ENCODE measurements at places on chromosomes 4 and X.

DNA sequence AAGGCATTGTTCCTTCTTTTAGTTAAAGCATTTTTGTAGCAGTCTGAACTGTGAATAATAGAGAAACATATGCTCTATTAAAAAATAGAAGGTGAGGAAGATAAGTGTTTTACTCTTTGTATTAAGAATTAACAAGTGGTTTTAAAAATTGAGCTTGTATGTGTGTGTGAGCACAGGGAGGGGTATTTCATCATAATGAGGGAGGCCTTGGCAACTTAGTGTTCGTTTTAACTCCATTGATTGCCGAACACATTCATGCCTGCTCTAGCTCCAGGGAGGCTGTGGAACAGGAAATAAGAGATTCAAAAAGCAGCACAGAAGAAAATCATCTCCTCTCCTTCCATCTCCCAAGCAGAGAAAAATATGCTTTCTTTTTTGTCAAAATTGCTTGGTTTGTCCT is 14.8 kb downstream of the SHROOM3 start:
- DNase-seq, result peak; percentile 68

DNA sequence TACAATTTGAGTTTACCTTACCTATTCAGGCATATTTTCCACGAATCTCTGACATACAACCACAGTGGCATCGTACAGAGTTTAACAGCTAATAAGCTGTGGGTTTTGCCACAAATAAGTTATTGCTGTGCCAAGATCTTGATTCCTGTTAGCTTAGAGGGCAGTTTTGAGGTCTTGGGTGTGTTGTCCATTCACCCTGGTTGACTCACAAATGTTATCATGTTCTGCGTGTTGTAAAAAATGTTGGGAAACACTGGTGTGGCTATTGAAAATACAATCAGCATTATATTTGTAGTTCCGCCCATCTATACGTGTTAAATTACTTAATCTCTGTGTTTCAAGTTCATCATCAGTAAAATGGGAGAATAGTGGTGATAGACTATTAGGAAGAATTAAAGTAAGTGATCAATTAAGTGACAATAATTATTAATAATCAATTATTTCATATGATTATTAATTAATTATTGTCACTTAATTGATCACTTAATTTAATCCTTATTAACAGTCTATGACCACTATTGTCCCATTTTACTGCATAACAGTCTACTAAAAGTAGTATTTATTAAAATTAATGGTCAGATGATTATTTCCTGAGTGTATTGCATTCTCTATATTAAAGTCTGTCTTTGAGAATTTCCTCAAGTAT is 96.3 kb downstream of the TMA16 start:
- no peak for DNase-seq

GRCh38 chrX:107119283-107119682 is 661 bp upstream of the RBM41 start:
- DNase-seq, result no peak

DNA sequence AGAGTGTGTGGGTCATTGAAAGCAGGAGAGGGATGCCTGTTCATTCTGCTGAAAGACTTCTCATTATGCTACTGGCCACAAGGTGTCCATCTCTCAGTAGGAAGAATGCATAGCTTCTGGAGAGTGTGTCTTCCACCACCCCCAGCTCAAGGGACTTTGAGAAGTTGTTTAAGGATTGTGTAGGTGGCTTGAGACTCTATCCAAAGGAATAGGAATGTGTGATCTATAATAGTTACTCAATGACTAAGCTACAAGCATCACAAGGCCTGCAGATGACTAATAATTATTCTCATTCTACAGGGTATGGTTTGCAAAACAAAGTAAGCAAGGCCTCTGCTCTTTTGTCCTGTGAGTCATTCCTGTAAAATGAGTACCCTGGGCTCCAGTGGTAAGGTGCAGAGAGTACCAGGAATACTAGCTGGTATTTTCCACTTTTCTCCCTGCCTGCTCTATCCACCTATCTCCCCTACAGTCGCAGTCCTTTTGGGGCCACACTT is 279.8 kb upstream of the BOD1L1 start:
- peak; percentile 95 for DNase-seq

- no peak for DNase-seq
These were observed 212.9 kb downstream of the PDHA2 start for GRCh38 chr4:96052827-96053226.

GRCh38 chr4:40199999-40200874 is 3.4 kb downstream of the RHOH start:
- no peak for DNase-seq

- DNase-seq, result no peak
These were observed 56.4 kb upstream of the DDIT4L start for GRCh38 chr4:100246697-100247096.

DNA sequence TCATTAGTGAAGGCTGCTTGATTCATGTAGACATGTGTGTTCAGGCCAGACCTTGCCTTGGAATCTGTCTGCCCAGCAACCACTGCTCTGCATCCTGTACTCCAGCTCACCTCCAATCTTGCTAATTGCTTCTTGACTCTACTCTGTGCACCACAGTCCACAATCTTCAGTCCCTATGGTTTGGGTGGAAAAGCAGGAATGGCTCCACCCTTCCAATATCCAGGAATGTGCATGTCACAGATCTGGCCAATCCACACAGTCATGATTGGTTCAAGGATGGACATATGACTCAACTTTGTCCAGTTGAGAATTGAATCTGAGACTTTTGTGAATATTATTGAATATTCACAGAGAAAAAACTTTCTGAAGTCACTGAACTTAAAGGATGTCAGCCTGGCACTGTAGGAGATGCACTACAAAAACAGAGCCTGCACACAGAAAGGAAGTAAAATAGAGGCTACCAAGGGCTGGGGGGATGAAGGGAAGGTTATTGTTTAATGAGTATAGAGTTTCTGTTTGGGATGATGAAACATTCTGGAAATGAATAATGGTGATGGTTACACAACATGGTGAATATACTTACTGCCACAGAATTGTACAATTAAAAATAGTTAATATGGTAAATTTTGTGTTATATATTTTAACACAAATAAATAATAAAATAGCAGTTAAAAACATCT is 161.3 kb upstream of the USP38 start:
- no peak for DNase-seq

- peak; percentile 71 for DNase-seq
These were observed 47.6 kb upstream of the UXT start for GRCh38 chrX:47706575-47706974.

GRCh38 chr4:15339737-15340136 is 88.1 kb upstream of the C1QTNF7 start:
- DNase-seq, result no peak

GRCh38 chr4:183729430-183730328 is 70.6 kb downstream of the TRAPPC11 start:
- DNase-seq, result peak; percentile 48

DNA sequence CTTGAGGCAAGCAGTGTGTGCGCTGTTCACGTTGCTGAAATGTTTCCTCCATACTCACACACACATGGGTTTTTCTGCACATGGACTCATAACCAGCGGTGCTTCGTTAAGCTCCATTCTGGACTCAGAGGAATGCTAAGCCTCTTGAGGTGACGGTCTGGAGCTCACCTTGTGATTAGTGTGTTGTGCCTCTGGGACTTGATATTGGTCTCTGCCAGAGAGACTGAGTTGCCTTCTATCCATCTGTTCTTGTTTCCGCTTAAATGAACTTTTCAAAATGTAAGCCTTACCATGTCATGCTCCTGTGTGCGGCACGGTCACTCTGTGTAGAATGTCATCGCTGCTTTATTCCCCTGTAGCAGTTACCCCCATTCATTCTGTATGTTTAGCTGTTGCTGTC is 42.5 kb downstream of the ADD1 start:
- DNase-seq, result no peak

DNA sequence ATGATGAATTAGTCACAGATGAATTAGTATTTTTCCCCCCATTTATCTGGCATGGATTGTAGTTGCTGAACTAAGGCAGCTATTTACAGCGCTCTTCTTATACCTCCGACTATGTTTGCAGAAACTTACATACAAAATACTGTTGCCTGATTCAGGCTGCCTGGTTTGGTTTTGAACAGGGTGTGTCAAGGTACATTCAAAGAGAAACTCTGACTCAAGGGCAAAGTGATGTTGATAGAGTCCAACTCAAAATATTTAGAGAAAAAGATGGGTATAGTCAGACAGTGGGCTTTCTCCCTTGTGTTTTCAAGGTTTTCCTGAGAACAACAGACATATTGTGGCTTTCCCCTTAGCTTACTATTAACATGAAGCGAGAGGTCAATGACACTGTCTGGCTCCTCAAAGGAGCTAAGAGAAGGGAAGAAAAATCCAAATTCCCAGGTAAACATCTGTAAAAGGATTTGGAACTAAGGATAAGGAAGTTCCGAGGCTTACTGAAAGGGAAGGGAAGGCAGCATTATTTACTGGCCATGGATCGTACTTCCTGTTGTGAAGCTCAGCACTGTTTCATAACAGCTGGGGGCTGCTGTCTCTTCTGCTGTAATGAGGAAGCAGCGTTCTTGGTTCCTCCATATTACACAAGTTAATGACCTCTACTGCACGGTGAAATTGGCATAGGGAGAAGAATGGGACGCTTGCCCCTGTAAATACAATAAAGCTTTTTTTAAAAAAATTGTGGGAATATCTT is 30.9 kb downstream of the FAM9C start:
- no peak for DNase-seq

- DNase-seq, result no peak
These were observed 60.8 kb downstream of the PPM1K start for GRCh38 chr4:88223516-88223915.

DNA sequence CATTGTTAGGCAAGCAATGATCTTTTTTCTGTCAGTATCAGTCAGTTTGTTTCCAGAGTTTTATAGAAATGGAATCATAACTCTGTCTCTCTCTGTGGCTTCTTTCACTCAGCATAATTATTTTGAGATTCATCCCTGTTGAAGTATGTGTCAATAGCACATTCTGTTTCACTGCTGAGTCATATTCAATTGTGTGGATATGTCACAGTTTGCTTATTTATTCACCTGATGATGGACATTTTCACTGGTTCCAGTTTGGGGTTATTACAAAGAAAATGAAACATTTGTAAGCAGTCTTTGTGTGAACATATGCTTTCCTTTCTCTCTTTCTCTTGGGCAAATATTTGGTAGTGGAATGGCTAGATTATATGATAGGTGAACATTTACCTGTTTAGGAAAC is 10.2 kb upstream of the ZNF718 start:
- DNase-seq, result no peak

DNA sequence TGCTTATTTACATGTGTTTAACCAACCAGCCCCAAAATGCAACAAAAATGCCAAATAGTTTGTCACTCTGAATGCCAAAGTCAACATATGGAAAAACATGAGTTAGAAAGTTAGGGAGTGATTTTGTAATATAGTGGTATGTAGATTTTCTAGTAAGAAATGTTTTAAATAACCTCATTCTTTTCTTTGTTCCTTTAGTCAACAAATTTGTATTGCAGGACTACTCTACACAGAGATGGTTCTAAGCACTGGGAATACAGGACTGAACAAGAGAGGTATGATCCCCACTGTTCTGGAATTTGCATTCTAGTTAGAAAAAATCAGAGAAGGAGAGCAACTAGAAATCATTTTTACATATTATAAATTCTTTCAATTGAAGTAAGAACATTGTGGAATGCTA is 218.8 kb upstream of the ANXA10 start:
- no peak for DNase-seq

GRCh38 chr4:105329081-105329480 is 144.8 kb downstream of the PPA2 start:
- no peak for DNase-seq

GRCh38 chr4:70651864-70652506 is 14.3 kb downstream of the JCHAIN start:
- DNase-seq, result peak; percentile 70

GRCh38 chr4:156638334-156638733 is 333.3 kb downstream of the PDGFC start:
- peak; percentile 68 for DNase-seq

DNA sequence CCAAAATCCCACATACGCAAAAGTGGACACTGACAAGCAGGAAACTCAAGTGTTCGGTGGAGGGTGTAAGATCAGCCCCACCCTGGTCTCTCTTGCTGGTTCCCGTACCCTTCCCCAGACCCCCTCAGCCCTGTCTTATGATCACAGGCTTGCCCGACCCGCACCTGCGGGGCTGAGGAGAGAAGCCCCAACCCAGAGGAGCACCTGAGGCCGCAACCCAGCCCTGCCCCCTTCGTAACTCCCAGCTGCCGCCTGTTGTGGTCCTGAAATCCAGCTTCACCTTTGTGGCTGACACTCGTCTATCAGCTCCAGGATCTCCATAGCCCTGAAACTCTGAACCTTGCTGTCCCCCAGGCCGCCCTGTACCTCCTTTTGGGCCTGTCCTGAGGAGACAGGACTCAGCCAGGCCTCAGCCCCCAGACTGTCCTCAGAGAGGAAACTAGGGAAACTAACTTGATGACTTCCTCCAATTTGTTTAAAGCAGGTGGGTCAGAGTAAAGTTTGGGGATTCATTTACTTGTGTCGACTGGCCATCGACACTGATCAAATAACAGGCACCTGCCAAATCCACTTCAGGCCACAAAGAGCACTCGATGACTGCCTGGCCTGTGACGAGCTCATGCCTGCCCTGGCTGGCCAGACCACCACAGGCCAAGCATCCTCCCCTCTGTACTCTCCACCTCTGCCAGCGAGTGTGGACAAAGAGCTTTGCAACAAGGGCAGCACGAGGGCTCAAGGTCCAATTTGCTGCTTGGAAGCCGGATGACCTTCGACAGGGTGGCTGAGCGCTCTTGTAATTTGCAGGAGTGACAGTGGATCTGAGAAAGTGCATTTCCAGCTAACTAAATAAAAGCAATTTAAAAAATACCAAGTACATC is 19.3 kb downstream of the DCTD start:
- DNase-seq, result no peak

GRCh38 chr4:150577796-150578195 is 4.2 kb upstream of the MAB21L2 start:
- no peak for DNase-seq

- no peak for DNase-seq
These were observed 2.5 kb downstream of the ARAP2 start for GRCh38 chr4:36241771-36242170.

- DNase-seq, result no peak
These were observed 780.9 kb downstream of the ARAP2 start for GRCh38 chr4:35463251-35463952.

GRCh38 chrX:71111921-71112431 is 599 bp upstream of the IL2RG start:
- no peak for DNase-seq

- DNase-seq, result no peak
These were observed 39.3 kb downstream of the GRIA3 start for GRCh38 chrX:123223409-123223808.

DNA sequence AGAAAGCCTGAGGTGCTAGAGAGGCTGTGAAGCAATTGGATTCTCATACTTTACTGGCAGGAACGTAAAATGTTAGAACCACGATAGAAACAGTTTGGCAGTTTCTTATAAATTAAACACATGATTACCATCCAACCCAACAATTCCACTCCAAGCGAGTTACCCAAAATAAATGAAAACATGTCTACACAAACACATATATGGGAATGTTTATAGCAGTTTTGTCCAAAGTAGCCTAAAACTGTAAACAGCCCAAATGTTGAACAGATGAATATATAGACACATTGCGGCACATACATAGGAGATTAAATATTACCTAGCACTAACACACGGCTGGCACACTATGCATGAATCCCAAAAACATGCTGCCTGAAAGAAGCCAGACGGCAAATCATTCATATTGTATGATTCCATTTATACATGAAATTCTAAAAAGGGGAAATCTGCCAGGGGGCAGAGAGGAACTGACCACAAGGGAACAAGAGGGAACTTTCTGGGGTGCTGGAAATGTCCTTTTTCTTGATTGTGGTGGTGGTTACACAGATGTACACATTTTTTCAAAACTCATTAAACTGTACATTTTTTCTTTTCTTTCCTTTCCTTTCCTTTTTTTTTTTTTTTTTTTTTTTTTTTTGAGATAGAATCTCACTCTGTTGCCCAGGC is 50.4 kb upstream of the SLC25A4 start:
- DNase-seq, result no peak

GRCh38 chrX:68203211-68203610 is 230.1 kb downstream of the OPHN1 start:
- no peak for DNase-seq
